ENCODE measurements at places on chromosomes 16 and 17.

DNA sequence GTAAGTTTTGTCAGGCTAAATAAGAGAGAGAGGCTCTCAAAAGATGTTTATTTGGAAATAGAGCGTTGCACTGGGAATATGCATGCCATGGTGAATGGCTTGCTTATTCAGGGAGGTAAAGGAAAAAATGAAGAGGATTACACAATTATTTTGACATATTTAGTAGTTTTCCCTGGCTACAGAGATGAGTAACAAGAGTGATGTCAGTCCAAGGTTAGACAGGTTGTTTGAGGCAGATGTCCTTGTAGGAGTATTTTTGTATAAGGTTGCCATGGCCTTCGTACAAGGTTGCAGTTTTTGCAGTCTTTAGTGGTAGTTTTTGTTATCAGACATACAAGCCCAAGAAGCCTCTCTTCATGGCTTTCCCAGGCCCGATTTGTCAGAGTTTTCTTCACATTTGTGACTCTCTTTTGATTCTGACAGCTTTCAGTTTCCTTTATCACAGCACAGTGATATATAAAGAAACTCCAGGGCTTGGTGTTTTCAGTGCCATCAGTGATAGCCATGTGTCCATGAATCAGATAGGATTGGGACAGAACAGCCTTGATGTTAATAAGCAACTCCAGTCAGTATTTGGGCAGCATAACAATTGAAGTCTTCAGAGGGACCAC, 18.7 kb upstream of the LGALS9 start:
- no peak for DNase-seq

- no peak for DNase-seq
Measured at GRCh38 chr17:66192378-66192687, 400 bp upstream of the CEP112 start.

GRCh38 chr17:33099252-33099651, 107.6 kb downstream of the SPACA3 start:
- no peak for DNase-seq

DNA sequence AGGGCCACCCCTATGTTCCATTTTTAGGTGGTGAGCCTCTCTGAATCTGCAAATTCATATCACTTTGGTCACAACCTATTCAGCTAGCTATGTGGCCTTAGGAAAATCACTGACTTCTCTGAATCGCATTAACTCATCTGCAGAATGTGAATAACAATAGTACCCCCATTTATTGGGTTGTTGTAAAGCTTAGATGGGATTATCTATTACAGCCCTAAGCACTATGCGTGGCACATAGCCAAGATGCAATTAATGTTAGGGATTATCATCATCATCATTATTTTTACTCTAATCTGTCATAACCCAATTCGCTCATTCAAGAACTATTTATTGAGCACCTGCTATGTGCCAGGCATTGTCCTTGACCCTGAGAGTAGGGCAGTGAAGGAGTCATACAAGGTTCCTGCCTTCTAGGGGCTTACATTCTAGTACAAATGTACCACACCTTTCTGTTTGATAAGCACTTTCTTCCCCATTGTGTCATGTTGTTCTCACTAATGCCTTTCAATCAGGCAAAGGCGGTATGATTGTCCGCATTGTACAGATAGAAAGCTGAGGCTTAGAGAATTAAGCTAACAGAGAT, 38.5 kb downstream of the CHD9 start:
- DNase-seq = no peak
